ENCODE measurements at places on chromosomes 13 and 19.

DNA sequence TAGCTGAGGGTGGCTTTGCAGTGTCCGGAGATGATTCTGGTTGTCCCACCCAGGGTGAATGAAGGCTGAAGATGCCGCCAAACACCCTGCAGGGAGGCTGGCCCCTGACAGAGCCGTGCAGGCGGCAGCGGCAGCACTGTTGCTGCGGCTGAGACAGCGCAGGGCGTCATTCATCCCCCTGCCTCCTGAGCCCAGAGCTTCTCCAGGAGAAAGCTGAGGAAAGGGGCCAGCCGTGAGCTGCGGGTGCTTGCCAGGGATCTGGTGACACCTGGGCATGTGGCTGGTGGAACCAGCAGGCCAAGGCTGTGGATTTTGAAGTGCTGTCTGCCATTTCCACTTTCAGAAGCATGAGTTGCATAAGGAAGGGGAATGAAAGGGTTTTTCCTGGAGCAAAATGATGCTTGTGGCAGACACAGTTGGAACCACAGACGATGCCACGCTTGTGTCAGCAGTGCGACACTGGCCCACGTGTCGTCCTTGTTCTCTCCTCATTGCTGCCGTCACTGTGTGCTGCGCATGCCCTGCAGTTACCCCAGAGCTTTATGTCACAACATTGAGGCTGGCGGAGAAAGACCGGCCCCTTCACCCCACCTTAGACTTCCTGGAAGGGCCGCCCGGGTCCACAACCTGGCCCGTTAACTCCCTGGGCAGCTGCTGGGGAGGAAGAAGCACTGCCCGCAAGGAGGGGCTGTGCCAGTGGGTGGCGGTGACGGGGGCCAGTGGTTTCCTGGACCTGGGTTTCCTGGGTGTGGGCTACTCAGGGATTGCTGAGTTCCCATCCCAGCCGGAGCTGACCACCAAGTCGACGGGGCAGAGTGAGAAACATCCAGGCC lies 22.7 kb downstream of the TFDP1 start:
- no peaks in the 10 kb centered on the region for H3K4me1 ChIP-seq
- peaks cover 5% of the 10 kb centered on the region for H3K36me3 ChIP-seq
- no peak overlapping the region for H3K4me3 ChIP-seq

GRCh38 chr19:6109947-6110346 lies 353 bp downstream of the RFX2 start:
- H3K27me3 ChIP-seq = no peaks in the 10 kb centered on the region
- peaks cover 19% of the 10 kb centered on the region for H3K4me1 ChIP-seq
- peak overlapping the region; percentile 77 for H3K4me3 ChIP-seq
- peak overlapping the region; percentile 75 for H3K27ac ChIP-seq
- peaks cover 31% of the 10 kb centered on the region for H3K36me3 ChIP-seq

DNA sequence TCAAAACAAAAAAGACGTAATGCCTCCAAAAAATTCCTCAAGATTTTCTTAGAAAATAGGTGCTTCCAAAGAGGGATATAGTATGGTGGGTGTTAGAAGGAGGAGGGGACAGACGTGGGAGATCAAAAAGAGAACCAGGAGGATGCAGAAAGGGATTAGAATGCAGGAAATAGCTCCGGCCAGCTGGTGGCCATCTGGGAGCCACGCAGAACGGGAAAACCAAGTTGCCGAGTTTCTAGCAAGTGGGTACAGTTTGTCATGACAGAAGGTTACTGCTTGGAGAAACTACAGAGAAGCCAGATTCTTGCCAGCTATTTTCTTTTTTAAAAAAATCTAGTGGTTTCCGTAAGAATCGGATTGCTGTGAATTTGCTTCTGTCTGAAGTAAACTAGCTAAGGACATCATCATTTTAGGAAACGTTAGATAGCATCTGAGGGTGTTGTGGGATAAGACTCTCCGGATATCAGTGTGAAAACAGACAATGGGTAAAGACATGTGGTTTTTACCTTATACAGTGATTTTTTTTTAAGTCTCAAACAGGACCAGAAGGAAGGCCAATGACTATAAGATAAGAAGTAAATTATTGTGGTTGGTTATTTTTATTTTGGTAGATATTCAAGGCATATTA lies 104.9 kb downstream of the HSPH1 start:
- no peaks in the 10 kb centered on the region for H3K27me3 ChIP-seq
- H3K27ac ChIP-seq = no peak overlapping the region
- H3K4me1 ChIP-seq = no peaks in the 10 kb centered on the region
- no peak overlapping the region for H3K4me3 ChIP-seq
- no peak for DNase-seq
- no peaks in the 10 kb centered on the region for H3K36me3 ChIP-seq

- no peak overlapping the region for H3K27ac ChIP-seq
- H3K4me3 ChIP-seq = no peak overlapping the region
- peaks cover 74% of the 10 kb centered on the region for H3K27me3 ChIP-seq
- H3K4me1 ChIP-seq = no peaks in the 10 kb centered on the region
- DNase-seq = no peak
- no peaks in the 10 kb centered on the region for H3K36me3 ChIP-seq
Observed at GRCh38 chr13:26820871-26821270, 60.3 kb upstream of the GPR12 start.

DNA sequence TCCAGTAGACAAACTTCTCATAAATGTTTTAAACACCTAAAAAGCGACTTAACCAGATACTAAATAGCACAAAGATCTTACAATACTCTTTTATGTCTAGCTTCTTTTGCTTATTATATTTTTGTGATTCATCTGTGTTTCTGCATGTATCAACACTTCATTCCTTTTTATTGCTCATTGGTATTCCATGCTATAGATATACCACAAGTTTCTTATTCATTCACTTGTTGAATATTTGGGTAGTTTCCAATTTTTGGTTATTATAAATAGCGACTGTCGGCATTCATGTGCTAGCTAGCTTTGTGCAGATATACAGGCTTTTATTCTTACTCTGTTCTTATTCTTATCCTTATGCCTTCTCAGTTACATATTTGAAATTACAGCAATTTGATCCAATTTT lies 50.0 kb upstream of the RGCC start:
- H3K27ac ChIP-seq = no peak overlapping the region
- DNase-seq = no peak
- H3K36me3 ChIP-seq = no peaks in the 10 kb centered on the region
- no peaks in the 10 kb centered on the region for H3K4me1 ChIP-seq
- no peaks in the 10 kb centered on the region for H3K27me3 ChIP-seq
- no peak overlapping the region for H3K4me3 ChIP-seq

DNA sequence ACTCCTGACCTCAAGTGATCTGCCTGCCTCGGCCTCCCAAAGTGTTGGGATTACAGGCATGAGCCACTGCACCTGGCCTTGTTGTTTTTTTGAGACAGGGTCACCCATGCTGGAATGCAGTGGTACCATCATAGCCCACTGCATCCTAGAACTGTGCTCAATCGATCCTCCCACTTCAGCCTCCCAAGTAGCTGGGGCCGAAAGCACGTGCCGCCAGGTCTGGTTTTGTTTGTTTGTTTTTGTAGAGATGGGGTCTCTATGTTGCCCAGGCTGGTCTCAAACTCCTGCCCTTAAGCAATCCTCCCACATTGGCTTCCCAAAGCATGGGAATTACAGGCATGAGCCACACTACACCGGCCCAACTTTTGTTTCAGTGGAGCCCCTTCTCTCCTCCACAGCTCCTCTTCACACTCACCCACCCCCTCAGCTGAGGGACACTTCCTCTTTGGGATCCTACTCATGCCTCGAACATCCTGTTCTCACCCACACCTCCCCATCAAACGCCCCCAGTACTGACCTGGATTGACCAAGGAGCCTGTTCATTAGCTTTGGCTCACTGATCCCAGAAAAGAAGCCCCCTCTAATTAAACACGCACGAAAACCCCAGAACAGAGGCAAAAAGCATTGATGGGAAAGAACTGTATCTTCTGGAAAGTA lies 12.8 kb upstream of the CERS4 start:
- DNase-seq = no peak
- no peak overlapping the region for H3K27ac ChIP-seq
- peaks cover 37% of the 10 kb centered on the region for H3K27me3 ChIP-seq
- no peak overlapping the region for H3K4me3 ChIP-seq

DNA sequence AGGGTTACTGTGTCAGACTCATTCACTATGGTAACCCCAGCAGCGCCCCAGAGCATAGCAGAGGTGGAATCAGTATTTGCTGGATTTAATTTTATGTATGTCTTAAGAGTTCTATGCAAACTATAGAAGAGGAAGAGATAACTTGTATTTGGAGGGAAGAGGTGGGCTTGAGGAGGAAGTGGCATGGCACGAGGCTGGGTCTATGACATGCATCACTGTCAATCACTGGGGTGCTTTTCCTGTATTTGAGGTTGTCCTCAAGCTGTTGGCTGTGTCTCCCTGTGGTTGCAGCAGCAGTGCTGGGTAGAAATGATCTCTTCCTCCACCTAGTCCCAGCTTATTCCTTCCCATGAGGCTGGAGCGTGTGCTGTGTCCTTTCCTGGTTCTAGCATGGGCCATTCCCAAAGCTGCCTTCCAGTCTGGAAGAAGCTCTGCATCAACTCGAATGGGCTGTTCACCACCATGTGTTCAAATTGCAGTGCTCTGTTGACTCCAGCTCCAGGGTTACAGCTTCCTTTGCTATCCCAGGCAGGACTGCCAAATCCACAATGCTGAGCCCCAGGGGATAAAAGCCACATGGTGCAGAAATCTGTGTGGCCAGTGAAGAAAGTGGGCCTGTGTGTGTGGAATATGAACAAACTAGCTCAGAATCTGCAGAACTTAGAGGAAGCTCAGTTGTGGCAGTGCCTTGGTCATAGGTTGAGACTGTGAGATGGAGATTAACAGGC lies 73.1 kb upstream of the MTIF3 start:
- no peaks in the 10 kb centered on the region for H3K4me1 ChIP-seq
- no peak for DNase-seq
- H3K4me3 ChIP-seq = no peak overlapping the region
- H3K36me3 ChIP-seq = no peaks in the 10 kb centered on the region
- H3K27me3 ChIP-seq = peaks cover 20% of the 10 kb centered on the region
- H3K27ac ChIP-seq = no peak overlapping the region

DNA sequence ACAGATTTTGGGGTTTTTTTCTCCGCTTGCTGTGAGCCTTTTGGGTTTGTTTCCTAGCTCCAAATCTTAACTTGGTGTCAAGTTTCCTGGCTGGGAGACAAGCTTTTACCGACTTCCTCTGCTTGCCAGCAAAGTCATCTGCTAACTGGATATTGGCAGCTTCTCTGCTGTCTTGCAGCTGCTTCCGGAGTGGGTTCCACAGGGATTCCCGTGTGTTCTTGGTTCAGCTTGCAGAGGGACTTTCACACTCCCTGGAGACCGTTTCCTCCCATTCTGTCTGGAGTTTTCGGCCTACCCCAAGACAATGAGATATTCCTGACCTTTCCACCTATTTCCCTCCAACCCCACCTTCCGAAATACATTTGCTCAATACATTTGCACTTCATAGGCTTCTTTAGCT lies 2.2 kb upstream of the COLGALT1 start:
- H3K4me1 ChIP-seq = no peaks in the 10 kb centered on the region
- DNase-seq = no peak
- no peaks in the 10 kb centered on the region for H3K27me3 ChIP-seq
- peaks cover 11% of the 10 kb centered on the region for H3K36me3 ChIP-seq
- no peak overlapping the region for H3K27ac ChIP-seq

GRCh38 chr13:71602344-71602743 lies 264.7 kb downstream of the DACH1 start:
- no peaks in the 10 kb centered on the region for H3K27me3 ChIP-seq
- H3K27ac ChIP-seq = no peak overlapping the region
- DNase-seq = no peak

All from Calu3 (cell line).